ENCODE measurements at places on chromosomes 16 and 17.

DNA sequence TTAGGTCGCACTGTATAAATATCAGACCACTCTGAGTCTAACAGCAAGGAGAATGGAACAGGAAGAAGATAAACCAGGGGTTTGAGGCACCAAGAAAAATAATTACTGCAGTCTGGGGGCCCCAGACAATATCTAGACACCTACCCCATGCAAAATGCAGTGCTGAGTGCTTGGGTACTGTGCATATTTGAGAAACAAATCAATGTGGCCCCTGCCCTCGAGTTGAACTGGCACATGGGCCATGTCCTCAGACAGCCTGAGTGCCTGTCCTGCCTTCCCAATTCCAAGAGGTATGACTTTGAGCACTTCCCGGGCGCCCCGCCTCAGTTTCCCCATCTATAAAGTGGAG lies 6.2 kb upstream of the CIITA start:
- DNase-seq, result no peak

- no peak for DNase-seq
Measured at GRCh38 chr16:29911676-29912010, 11.4 kb downstream of the ASPHD1 start.

DNA sequence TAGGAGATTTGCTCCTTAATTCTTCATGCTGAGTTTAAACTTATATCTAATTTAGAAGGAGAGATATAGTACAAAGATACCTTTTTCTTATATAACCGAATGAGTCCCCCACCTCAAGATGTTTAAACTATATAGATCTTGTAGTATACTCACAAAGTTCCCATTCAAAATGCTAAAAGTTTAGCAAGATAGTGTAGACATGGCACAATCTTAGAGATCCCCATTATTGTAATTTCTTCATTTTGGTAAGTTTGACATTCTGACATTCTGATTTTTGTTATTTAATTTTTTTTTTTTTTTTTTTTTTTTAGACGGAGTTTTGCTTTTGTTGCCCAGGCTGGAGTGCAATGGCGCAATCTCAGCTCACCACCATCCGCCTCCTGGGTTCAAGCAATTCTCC lies 22.8 kb downstream of the SNTB2 start:
- DNase-seq, result no peak

DNA sequence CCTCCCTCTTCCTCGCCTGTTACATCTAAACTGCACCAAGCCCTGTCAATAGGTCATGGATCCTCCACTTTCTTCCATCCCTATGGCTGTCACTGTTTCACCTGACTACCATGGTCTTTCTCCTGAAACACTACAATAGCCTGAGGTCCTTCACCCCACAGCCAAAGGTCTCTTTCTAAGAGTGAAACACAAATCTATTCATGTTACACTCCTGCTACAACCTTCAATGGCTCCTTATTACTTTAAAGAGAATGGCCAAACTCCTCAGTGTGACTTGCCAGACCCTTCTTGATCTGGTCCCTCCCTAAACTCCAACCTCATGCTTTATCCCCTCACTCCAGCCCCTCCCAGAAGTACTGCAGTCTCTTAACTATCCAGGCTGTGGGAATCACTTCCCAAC lies 618 bp upstream of the PIK3R6 start:
- no peak for DNase-seq

DNA sequence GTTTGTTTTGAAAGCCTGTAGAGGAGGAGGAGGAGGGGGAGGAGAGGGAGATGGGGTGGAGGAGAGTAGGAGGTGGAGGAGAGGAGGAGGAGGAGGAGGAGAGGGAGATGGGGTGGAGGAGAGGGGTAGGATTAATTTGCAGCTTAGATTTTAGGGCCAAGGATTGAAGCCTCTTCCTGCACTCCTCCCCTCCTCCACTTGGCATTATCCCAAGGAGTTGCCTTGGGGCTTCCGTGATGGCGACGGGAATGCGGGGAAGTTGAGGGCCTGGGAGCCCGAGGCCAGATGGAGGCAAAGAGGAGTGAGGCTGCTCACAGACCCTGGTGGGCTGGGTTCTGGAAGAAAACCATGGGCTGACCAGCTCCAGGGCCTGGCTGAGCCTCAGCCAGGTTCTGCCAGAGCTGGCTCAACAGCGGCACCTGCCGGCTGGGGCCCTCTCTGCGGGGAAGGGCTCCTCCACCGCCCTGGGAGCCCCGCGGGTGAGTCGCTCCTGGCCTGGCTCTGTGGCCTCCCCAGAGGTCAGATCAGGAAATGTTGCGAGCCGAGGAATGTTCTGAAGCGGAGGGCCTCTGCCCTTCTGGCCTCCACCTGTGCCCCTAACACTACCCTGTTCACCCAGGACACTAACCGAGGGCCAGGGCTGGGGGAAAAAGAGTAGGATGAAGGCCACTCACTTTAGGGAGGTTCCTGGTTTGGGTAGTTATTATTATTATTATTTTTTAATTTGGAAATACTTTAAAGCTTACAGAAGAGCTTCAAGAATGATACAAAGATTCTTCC lies 23.9 kb upstream of the FMNL1 start:
- DNase-seq, result peak; percentile 77
